T-helper 9 cell (primary cell): ENCODE measurements at places on chromosomes 3 and 15.

DNA sequence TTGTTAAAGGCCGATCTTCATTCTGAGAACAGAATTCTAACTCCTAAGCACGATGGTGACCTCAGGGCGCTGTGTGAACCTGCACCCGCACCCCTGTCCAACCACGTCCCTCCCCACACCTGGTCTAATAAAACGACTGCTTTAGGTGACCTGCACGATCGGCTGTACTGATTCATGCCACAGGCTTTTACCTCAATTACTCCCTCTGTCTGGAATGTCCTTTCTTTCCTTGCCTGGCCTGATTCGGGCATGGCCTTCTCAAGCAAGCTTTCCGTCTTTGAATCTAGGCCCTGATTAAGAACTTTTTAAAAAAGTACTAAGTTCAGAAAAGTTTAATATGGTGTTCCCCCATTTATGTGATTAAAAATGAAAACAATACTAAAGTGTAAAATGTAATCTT lies 842 bp upstream of the U2SURP start:
- no peak for DNase-seq

DNA sequence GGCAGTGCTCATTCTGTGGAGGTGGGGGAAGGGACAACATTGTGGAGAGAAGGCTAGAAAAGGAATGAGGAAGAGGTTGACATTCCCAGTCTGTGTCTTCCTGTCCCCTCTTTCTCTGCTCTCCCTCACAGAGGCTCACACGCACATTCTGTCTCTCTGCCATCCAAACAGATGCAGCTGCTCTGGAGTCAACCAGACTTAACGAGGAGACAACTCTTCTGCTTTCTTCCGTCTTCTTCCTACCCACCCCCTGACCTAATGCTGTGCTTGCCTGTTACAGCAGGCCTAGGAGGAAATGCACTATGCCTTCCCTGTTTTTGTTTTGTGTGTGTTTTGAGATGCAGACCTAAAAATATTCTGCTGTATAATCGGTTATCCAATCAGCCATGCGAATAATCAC lies 121.9 kb downstream of the CACNA1D start:
- DNase-seq, result no peak

- DNase-seq, result no peak
Measured at GRCh38 chr15:42274702-42274989, 1.4 kb upstream of the TMEM87A start.

GRCh38 chr3:13095408-13095937 lies 22.2 kb upstream of the IQSEC1 start:
- no peak for DNase-seq

DNA sequence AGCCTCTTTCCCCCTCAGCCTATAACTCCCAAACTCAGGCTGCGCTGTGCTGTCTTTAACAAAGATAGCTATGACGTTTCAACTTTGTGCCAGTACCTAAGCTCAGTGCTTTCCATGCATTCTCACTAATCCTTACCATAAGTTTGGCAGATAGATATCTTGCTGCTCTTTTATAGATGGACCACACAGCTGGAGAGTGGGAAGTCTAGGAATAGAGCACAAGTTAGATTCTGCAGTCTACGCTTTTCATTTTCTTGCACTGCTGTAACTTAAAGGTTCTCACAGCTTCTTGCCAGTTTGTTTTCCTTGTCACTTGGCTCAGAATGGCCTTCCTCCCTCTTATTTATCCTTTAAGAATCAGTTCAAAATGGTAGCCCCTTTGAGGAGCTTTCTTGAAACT lies 468.8 kb downstream of the CNTN4 start:
- DNase-seq, result no peak

DNA sequence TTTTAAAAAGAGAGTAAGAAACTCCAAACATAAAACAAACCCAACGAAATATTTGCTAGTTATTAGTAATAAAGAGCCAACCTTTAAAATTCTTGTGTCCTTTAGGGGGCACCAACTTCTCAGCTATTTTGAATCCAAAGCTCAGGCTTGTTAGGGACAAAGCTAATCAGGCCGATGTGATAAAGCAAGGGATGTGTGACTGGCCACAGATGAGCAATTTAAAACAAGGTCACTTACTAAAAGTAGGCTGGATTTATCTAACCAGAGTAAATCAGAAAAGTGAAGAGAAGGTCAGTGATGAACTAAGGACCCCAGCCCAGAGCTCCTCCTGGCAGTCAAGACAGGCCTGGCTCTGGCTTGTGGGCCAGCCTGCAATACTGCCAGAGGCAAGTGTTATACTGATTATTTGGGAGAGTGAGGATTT lies 108.5 kb downstream of the CYP19A1 start:
- DNase-seq, result no peak
